ENCODE measurements at places on chromosomes 1 and 21.

- no peak for DNase-seq
Measured at GRCh38 chr1:70438529-70438928, 27.5 kb downstream of the CTH start.

GRCh38 chr1:221724931-221725605, 16.8 kb downstream of the DUSP10 start:
- DNase-seq = peak; percentile 94

GRCh38 chr1:209202830-209203532, 380.5 kb upstream of the CAMK1G start:
- peak; percentile 65 for DNase-seq

GRCh38 chr1:93775224-93775623, 93.6 kb upstream of the BCAR3 start:
- DNase-seq = no peak

DNA sequence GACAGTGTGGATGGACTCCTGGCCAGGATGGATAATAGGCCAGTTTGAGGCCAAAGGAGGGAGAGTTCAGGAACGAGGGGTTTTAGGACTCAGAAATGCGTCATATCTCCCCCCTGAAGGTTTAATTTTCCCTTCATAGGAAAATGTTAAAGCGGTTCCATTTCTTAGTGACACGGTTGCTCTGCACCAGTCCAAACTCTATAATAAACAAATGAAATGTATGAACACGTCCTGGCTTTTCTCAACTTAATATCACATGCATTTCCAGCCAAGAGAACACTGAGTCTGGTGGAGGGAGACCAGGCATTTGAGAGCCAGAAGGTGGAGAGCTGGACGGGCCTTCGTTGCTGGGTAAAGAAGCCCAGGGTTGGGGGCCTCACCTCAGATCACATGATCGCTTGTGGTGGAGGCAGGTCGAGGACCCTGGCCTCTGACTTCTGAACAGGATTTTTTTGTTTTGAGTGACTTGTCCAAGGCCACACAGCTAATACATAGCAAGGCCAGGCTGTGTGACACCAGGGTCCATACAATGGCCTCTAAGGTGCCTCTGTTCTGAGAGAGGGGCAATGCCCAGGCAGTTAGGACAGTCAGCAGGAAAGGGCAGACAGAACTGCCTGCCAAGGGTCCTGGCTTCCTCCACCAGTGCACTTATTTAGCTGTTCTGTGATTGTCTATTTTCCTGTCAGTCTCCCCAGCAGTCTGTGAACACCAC, 11.4 kb downstream of the SLC1A7 start:
- no peak for DNase-seq

GRCh38 chr1:84078108-84078841, 65.8 kb upstream of the PRKACB start:
- peak; percentile 38 for DNase-seq

GRCh38 chr1:165842671-165843129, 15.3 kb downstream of the UCK2 start:
- DNase-seq = peak; percentile 35

GRCh38 chr1:9100471-9101043, 28.3 kb downstream of the GPR157 start:
- peak; percentile 58 for DNase-seq

DNA sequence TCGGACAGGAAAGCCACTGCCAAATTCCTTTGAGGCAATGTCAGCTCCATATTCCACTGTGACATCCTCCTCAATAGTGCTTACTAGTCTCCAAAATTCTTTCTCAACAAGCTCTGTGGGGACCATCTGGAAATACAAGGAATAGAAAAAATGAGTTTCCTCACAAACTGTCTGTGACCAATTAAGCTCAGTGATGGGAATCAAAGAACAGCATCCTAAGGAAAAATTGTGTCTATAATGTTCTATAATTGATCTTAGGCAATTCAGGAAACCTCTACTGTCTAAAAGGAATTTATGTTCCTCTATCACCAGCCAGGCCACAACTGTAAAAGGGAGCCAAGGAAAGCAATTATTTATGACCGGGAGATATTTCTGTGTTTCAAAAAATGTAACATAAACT, 46.1 kb upstream of the SYT2 start:
- no peak for DNase-seq

DNA sequence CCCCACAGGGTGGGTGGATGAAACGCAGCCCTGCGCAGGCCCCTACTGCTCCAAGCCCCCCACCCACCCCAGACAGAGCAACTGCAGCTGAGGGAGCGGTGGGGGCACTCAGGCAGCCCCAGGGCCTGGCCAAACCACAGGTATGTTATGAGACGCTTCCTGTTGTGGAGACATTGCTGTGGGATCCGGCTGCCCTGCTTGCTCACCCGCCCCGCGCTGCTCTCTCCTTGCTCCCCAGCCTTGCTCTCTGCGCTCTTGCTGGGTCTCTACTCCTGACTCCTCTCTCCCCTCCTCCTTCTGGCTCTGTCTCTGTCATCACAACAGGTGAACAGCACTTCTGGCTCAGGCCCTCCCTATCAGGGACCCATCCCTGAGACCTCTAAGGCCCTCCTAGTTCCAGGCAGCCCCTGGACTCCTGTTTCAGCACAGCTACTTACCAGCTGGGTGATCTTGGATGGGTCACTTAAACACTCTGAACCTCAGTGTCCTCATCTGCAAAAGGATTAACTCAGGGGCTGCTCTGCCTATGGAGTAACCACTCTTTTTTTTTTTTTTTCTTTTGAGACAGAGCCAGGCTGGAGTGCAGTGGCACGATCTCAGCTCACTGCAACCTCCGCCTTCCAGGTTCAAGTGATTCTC, 15.9 kb downstream of the COL8A2 start:
- DNase-seq = peak; percentile 58

GRCh38 chr1:59516881-59517280, 220.0 kb downstream of the FGGY start:
- no peak for DNase-seq

DNA sequence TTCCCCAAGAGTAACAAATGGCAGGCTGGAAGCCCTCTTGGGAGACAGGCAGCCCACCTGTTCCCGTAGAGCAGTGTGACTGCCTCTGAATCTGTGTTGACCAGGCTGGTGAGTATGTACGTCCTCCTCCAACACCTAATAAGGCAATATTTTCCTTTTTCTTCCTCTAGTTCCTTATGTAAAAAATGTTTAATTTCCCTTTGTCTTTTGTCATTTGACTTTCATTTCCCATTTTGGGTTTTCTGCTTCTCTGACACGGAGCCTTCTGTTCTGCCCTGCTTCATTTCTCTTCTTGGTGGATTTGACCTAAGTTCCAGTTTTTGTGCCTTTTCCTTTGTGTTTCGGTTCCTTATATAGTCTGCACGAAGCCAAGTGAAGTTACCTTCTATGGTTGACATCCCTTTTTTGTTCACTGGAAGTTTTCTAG, 65.8 kb upstream of the ATF3 start:
- no peak for DNase-seq

GRCh38 chr1:247475793-247476192, 17.9 kb upstream of the OR2B11 start:
- DNase-seq = no peak

- no peak for DNase-seq
Measured at GRCh38 chr1:38133756-38134155, 87.2 kb upstream of the POU3F1 start.

- no peak for DNase-seq
Measured at GRCh38 chr1:183622013-183622412, 13.6 kb downstream of the ARPC5 start.

GRCh38 chr1:227219715-227220292, 98.5 kb downstream of the CDC42BPA start:
- DNase-seq = peak; percentile 27

DNA sequence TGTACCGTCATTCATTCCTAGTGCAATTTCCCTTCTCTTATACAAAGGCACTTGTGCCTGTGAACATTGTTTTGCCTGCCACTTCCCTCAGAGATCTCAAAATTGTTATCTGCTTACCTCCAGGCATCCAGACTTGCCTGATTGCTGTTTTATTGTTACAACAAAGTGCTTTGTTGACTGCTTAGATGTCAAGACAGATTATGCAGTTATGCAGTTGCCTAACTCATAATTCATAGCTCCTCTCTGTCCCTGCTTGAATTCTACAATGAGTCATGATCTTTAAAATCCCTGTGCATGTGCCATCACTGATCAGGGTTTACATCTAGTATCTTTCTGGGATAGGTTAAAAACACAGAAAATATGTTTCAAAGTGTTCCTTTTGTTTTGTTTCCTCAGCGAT, 24.5 kb downstream of the CXADR start:
- no peak for DNase-seq

DNA sequence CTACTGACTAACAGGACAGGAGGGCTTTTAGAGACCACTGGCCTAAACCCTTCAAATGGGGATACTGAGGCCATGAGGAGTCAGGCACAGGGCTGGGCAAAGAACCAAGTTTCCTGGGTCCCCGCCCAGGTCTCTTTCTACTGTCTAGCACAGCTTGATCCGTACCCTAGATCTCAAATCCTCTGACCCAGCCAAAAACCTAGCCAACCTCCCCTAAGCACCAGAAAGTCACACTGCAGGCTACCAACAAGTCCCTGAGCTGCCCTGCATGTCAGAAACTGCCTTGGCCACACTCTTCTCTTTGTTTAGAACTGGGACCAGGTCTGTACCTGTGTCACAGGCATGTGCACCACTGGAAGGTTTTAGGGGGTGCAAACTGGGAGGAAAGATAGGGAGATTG, 33.6 kb downstream of the AHDC1 start:
- no peak for DNase-seq

GRCh38 chr1:62336638-62336994, 17.4 kb upstream of the KANK4 start:
- no peak for DNase-seq

GRCh38 chr1:32801096-32801715, 16.0 kb downstream of the YARS1 start:
- no peak for DNase-seq

DNA sequence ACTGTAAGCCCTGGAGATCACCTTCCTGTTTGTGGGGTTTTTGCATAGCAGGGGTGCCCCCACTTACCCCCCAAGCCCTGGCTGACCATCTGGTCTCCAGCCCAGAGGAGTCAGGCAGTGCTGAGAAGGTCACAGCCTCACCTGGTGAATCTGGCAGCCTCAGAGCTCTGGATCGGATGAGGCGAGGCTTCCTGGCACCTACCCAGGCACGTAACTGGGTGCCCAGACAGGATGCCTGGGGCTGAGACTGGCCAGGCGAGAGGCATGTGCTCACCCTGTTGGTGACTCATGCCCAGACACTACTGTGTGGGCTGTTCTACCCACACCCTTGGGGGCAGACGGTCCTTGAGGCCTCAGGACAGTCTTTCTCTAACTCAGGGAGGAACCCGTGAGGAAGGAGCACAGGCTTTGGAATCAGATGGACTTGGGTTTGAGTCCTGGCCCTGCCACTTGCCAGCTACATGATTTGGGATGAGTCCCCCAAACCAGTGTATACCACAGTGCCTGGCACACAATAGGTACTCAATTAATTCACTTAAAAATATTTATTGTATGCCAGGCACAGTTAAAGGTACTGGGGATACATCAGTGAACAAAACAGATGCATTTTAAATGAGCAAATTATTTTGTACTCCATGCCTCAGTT, 15.1 kb upstream of the PADI3 start:
- DNase-seq = peak; percentile 96

DNA sequence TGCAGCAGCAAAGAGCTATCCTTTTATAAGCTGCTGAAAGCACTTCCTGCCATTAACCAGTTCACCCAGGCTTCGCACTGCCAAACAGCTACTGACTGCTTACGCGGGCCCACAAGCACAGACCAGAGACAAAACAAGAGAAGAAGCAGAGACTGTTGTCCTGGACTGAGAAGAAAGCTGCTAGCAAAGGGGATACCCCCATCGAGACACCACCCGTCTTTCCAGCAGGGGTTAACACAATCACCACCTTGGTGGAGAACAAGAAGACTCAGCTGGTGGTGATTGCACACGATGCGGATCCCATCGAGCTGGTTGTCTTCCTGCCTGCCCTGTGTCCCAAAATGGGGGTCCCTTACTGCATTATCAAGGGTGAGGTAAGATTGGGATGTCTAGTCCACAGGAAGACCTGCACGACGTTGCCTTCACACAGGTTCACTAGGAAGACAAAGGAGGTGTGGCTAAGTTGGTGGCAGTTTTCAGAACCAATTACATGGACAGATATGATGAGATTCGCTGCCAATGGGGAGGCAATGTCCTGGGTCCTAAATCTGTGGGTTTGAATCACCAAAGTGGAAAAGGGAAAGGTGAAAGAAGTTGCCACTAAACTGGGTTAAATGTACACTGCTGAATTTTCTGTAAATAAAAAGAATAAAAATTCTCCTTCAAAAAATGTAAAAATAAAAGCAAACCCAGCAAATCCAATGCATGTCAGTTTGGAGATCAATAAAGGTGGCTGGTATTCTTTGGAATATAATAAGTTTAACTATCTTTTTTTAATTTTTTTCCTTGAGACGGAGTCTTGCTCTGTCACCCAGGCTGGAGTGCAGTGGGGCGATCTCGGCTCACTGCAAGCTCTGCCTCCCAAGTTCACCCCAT, 1.2 kb downstream of the FMO5 start:
- DNase-seq = no peak

DNA sequence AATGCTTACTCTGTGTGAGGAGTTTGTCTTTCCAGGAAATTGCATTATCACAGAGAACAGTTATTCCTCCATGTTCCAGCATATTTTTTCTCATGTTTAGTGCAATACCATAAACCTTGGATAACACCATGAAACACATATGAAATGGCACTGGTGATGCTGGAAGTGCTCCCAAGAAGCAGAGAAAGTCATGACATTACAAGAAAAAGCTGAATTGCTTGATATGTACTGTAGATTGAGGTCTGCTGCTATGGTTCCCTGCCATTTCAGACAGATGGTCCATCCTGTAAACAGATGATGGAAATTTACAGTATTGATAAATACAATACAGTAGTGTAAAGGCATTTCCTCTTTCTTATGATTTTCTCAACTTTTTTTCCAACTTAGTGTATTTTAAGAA, 422.1 kb downstream of the LRRIQ3 start:
- no peak for DNase-seq

DNA sequence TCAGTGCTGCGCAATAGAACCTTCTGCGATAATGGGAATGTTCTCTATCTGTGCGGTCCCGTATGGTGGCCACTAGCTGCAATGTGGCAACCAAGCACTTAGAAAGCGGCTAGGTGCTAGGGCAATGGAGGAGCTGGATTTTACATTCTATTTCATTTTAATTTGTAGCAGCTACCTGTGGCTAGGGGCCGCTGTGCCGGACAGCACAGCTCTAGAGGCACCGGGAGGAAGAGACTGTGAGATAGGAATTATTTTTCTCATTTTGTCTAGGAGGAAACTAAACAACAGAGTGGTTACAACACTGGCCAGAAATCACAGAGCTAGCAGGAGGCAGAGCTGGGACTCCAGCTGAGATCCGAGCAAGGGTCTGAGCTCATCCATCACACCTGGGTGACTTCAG, 130.6 kb upstream of the CD34 start:
- DNase-seq = no peak

- no peak for DNase-seq
Measured at GRCh38 chr1:19414515-19415121, 70.7 kb downstream of the CAPZB start.

- DNase-seq = no peak
Measured at GRCh38 chr21:46616050-46616449, 11.2 kb upstream of the S100B start.

Data from ACHN (cell line).